Lung (tissue), 17 donors: ENCODE measurements at places on chromosomes 3 and 15. TPM values are rescaled to one million over a fixed set of nuclear protein-coding genes. Genes with fewer than 3 reads are reported as not detected.

The ROBO2 gene
- polyA plus RNA-seq, result 0.30 TPM

The PLCH1 gene
- polyA plus RNA-seq, result 4.1 TPM

The TMOD2 gene
- polyA plus RNA-seq, result 1.5 TPM

The TMC3 gene
- polyA plus RNA-seq, result not detected

The PML gene
- polyA plus RNA-seq, result 33.9 TPM

The GPR171 gene
- polyA plus RNA-seq, result 0.87 TPM

The CASR gene
- 0.02 TPM for polyA plus RNA-seq

The ENTPD3 gene
- 3.6 TPM for polyA plus RNA-seq

The HMCES gene
- 23.2 TPM for polyA plus RNA-seq

The TERC gene
- polyA plus RNA-seq, result 0.16 TPM

The IL5RA gene
- polyA plus RNA-seq, result 1.1 TPM

The RFT1 gene
- polyA plus RNA-seq, result 22.0 TPM

The MOBP gene
- polyA plus RNA-seq, result 0.17 TPM

The TBCCD1 gene
- 5.5 TPM for polyA plus RNA-seq

The ROPN1B gene
- polyA plus RNA-seq, result 0.14 TPM

The CCDC80 gene
- polyA plus RNA-seq, result 19.0 TPM

The STARD9 gene
- polyA plus RNA-seq, result 9.3 TPM

The SERINC4 gene
- polyA plus RNA-seq, result 0.24 TPM

The DAG1 gene
- polyA plus RNA-seq, result 18.2 TPM

The FBXL2 gene
- polyA plus RNA-seq, result 2.4 TPM

The TM6SF1 gene
- polyA plus RNA-seq, result 11.8 TPM

The GPR149 gene
- not detected for polyA plus RNA-seq

The MAP1A gene
- 1.8 TPM for polyA plus RNA-seq

The CATSPER2 gene
- polyA plus RNA-seq, result 4.2 TPM

The ACAA1 gene
- polyA plus RNA-seq, result 83.9 TPM
